NCI-H1105 (cell line): ENCODE measurements at places on chromosomes 5 and 9.

DNA sequence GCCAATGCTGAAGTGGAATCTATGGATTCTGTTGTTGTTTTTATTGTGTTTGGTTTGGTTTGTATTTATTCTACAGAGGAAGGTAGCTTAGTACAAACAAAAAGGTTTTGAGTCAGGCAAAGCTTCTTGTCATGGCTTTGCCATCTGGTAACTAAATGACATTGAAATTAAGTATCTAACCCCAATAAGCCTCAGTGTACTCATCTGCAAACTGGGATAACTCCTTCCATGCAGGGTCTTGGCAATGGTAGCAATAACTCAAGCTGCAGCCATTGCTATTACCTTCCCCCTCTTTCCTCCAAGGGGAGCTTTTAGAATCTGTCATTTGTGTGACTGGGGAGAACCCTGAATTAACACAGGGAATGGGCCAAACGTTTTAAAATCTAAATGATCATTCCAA is 79.7 kb downstream of the PLAC8L1 start:
- DNase-seq = no peak

DNA sequence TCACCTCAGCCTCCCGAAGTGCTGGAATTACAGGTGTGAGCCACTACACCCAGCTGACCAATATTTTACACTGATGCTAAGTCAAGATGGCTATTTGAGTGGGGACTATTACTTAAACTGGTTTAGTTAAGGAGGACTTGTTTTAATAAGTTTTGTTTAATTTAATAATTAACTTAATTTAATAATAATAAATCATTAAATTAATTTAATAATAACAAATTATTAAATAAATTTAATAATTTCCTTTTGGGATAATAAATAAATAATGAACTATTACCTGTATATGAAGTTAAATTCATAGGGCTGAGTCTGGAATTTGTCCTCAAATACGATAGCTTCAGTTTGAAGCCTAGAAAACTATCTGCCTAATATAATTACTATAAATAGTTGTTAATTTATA is 665.1 kb upstream of the COX7C start:
- DNase-seq = no peak

- no peak for DNase-seq
Measured at GRCh38 chr9:14089051-14089803, 224.7 kb downstream of the NFIB start.

GRCh38 chr5:134141331-134142050 is 27.0 kb downstream of the TCF7 start:
- DNase-seq = no peak

DNA sequence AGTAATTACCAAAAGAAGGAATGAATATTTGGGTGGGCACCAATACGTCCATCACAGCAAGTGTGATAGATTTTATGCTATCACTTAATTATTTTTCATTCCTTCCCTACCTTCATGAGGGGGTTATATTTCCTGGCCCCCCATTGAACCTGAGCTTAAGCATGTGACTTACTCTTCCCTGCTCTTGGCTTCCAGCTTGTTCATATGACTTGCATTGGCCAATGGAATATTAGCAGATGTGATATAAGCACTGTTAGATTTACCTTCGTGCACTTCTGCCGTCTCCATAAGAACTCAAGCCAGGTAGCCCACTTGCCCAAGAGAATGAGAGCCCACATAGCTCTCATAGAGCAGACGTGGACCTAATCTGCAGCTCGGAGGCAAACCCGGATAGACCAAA is 99.1 kb upstream of the SMARCA2 start:
- no peak for DNase-seq

DNA sequence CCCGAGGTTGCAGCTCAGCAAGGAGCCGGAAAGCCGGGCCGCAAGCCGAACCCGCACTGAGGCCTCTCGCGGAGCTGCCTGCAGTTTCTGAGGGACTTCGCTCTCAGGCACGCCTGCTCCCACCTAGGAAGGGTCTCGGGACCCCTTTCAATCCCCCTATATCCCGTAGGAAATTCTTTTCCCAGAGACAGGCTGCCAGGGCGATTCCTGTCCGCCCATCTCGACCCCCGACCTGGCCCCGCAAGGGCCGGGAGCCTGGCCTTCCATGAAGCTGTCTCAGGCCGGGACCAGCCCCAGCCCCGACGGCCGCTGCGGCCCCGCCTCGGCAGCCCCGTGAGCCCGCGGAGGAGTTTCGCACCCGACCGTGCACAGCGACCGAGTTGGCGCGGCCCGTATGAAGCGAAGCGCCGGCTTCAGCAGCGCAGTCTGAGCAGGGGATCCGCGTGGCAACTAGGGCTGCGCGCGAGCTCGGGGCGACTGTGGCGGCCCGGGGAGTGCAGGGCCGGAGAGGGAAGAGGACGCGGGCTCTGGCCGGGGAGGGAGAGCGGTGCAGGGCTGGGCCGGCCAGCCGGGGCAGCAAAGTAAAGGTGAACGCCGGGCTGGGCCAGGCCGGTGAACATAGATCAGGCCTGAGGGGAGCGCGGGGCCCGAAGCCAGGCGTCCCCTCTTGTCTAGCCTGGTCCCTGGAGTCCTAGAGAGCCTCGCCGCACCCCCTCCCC is 977 bp upstream of the PRDM12 start:
- no peak for DNase-seq

DNA sequence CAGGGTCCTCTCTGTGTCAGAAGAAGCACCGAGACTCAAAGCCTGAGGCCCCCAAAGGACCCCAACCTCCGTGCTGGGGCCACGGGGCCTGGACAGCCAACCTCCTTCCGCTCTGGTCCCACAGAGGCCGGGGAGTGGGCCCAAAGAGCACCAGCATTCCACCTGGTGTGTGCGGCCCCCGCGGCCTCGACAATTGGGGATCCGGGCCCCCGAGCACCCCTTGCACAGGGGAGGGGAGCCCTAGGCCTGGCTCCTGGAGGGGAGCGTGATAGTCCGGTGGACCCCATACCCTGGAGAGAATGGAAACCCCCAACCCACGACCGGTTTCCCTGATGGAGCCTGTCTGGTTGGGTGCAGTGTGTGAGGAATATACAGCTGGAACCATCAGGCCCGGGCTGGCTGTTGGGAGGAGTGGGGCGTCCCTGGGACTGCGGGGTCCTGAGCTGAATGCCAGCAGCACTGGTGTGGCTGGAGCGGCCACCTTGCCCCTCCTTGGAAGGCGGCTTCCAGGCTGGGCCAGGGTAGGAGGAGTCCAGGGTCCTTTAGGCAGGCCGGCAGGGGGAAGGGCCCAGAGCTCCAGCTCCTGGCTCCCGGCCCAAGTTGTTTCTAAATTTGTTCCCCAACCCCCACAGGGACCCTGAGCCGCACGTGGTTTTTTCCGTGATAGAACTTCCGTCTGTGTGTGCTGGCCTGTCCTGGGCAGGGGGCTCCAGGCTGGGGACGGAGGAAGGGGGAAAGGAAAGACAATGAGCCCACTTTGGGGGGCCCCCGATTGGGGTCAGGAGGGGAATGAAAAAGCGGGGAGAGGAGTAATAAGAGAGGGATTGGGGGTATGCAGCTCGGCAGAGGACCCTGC is 825 bp upstream of the TOR4A start:
- no peak for DNase-seq

DNA sequence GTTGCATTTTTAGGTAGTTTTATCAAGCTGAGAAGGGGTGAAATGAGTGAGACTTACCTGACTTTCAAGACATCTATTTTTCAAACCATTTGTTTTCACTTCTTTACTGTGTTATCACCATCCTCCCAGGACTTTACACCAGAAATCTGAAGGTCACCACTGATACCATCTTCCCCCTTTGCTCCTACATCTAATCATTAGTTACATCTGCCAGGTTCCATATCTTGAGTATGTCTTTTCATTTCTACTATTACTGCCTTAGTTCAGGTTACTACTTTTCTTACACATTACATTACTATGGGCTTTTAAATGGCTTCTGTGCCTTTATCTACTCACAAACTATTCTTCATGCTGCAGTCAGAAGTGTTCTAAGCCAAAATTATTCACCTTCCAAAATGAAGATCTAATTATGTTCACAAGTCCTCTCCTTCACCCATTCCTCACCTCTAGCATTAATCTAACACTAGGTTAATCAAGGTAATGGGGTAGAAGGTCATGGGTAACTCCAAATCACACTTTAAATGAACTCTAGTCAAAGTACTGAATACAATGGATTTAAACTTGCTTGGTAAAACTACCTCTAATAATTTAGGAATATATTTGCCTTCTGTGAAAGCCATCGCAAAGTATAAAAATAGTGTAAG is 2.1 kb upstream of the HSDL2 start:
- no peak for DNase-seq

GRCh38 chr5:92518318-92518904 is 1062.6 kb downstream of the NR2F1-AS1 start:
- no peak for DNase-seq

DNA sequence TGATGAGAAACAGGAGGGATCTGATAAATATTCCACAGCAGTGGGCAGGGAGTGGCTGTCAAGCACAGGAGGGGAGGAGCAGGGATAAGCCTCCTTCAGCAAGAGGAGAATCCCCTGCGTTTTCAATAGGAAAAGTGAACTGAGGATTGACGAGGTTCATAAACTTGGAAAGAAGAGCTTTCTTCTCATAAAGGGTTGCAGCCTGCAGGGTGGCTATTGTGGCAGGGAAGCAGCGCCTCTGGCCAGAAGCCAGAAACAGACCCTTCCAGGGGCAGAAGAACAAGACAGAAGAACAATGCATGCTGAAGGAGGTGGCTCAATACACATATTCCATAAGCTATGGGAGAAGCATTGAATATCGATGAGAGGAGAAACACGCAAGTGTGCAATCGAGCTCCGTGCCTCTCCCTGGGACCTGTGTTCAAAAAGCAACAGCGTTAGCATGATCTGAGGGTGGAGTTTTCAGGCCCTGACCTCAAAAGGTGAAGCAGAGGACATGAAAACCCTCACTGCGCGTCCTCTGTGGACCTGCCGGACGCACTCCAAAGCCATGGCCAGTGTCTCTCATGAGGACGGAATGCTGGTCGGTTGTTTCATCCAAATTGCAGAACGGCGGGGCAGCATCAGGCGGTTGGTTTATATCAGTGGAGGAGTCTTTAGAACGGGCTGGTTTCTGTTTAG is 67.6 kb downstream of the ANKRD33B start:
- no peak for DNase-seq

- DNase-seq = no peak
Measured at GRCh38 chr9:2709645-2710101, 7.6 kb upstream of the KCNV2 start.

- DNase-seq = no peak
Measured at GRCh38 chr5:156716591-156717380, 133.3 kb upstream of the PPP1R2B start.

DNA sequence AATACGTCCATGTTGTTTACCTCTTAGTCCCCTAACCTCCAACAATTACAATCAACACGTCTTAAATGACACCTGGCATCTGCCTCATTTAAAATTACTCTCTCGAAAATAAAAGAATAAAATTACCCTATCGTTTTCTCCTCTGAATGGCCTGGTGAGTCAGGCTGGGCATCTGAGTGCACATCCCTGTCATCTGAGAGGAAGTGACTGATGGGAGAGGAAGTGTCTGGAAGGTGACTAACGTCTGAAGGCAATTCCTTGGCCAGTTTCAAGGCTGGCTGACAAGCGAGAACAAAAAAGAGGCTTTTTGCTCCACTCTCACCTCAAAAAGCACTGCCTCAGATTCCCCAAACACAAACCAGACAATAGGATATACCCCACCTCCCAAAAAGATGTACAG is 57.7 kb downstream of the MAPKAP1 start:
- DNase-seq = no peak

DNA sequence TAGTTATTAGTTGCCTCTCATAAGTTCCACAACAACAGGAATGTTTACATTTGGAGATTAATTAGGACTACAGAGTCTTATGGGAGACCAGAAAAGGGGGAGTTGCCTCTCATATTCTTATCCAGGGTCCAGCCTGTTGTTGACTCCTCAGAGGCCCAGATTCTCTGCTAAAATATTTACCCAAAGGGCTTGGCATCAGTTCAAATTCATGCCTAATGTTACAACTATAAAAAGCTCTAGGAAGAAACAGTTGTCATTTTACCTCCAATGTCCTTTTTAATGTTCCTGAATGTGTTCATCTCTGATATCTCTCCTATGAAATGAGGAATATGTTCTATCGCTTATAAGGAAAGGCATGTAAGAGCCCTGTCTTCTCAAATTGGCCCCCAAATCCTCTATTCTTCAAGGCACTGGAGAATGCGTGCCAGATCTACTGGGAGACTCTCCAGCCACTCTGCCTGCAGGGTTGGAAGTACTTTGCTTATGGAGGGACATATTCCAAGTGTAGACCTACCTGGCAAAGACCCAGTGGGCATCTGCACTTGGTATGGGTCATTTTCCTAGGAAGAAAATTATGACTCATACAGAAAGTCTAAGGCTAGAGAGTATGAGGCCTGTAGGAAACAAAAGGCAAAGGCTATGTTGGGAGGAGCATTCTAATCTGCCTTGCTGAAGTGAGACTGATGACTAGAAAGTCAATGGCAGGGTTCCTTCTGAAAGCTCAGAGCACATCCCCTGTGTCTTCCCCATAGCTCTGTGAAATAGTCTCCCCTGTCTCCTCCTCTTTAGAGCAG is 192.6 kb downstream of the ESM1 start:
- DNase-seq = no peak

DNA sequence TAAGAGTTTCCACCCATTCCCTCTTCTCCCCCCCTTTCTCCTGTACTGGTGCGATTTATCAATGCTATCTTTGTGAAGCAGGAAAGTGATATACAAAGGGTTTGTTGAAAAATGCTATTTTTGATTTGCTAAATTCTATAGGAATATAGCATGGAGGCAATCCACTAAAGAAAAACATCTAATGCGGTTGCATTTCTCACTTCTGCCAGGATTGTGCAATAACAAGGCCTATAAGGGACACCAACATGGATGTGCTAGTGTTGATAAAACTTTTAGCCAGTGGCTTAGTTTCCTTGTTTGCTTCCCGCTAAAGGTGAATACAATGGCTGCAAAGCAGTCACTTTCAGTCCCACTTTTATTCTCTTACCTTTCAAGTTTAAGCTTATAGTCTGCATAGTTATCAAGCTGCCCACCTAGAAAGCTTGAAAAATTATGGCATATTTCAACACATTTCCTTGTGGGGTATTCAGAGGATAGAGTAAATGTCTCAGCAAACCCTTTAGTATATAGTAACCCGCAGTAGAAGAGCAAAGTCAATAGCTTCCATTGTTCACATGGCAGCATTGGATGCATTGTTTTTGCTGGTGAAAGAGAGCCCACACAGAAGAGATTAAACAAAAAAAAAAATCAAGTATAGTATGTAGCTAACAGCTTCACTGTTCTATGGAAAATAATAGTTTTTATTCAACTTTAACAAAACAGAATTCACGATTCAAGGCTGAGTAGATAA is 674.6 kb upstream of the SEMA6A start:
- no peak for DNase-seq

DNA sequence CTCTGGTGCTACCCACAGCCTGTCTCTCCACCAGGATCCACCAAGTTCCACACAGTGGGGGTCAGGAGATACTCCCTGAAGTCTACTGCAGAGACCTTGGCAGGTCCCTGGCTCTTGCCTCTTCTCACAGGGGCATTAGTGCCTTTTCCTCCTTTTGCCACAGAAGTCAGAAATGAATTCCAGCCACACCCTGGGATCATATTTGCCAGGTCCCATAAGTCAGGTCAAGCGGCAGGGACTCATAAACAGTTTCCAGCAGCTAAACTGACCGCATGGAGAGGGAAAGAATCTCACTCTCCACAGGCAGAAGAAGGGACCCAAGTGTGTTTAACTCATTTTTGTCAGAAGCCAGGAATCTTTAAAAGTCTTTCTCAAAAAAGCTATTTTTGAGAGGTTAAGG is 13.3 kb upstream of the IFNK start:
- DNase-seq = no peak

- DNase-seq = no peak
Measured at GRCh38 chr9:122244349-122244748, 15.6 kb upstream of the LHX6 start.

GRCh38 chr9:14245901-14246525 is 67.9 kb downstream of the NFIB start:
- DNase-seq = no peak

GRCh38 chr5:41617843-41618515 is 107.6 kb upstream of the PLCXD3 start:
- DNase-seq = no peak
